Transverse colon (tissue), 4 donors: ENCODE measurements at places on chromosomes 4 and X. TPM values are rescaled to one million over a fixed set of nuclear protein-coding genes. Genes with fewer than 3 reads are reported as not detected.

- H3K4me3 ChIP-seq: no peak overlapping the region
- H3K36me3 ChIP-seq: no peaks in the 10 kb centered on the region
- DNase-seq: no peak
- H3K4me1 ChIP-seq: no peaks in the 10 kb centered on the region
- no peak overlapping the region for H3K27ac ChIP-seq
These were observed 57.3 kb upstream of the TCEAL2 start for GRCh38 chrX:102067966-102068723.

DNA sequence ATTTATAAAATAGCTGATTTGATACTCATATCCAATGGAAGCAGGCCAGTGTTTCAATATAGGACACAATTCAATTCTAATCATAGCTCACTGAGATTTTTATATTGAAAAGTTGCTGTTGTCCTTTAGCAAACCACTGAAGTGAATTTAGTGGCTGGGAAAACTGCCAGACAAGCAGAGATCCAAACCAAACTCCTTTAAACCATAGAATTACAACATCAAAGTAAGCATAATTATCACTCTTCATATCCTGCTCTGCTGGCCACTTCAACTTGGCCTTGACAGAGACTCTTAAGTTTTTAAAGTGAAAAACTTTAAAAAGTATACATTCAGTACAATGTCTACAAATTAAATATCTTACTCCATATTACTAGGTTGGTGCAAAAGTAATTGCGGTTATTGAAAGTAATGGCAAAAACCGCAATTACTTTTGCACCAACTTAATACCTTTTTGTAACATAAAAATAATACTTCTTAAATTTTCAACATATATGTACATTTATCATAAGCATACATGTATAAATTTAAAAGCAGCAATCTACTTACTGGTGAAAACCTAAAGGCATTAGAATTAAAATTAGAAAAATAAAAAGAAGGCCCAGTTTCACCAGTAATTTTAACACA, 433.0 kb downstream of the PCDH10 start:
- DNase-seq: no peak
- H3K27me3 ChIP-seq: no peaks in the 10 kb centered on the region
- H3K27ac ChIP-seq: no peak overlapping the region
- no peak overlapping the region for H3K4me3 ChIP-seq
- no peaks in the 10 kb centered on the region for H3K4me1 ChIP-seq

Gene TRO
- 3.0 TPM for total RNA-seq

DNA sequence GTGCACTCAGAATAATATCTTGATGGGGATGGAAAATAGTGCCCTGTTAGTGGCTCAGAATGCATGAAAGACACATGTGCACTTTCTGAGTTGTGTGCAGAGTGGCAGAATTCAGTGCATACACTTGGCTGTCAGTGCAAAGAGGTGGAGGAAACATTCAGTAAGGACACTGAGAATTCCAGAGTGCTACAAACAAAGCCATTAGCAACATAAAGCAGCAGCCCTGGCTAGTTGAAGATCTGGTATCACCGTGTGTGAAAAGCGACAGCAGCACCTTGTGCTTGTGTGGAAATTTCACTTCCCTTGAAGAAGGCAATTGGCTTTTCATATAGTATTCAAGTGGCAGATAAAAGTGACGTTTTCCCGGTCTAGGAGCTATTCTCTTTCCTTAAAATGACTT, 810.4 kb downstream of the TRIML1 start:
- H3K36me3 ChIP-seq: no peaks in the 10 kb centered on the region
- H3K4me3 ChIP-seq: no peak overlapping the region
- no peaks in the 10 kb centered on the region for H3K27me3 ChIP-seq
- H3K4me1 ChIP-seq: no peaks in the 10 kb centered on the region
- DNase-seq: no peak
- H3K27ac ChIP-seq: no peak overlapping the region

Gene GABRG1
- total RNA-seq: not detected

- H3K4me1 ChIP-seq: no peaks in the 10 kb centered on the region
- no peaks in the 10 kb centered on the region for H3K36me3 ChIP-seq
- H3K4me3 ChIP-seq: no peak overlapping the region
These were observed 47.0 kb upstream of the MID1IP1 start for GRCh38 chrX:38754102-38754790.

Gene MAP7D3
- 6.5 TPM for total RNA-seq

Gene SLC4A4
- total RNA-seq: 128 TPM

Gene PAGE2B
- total RNA-seq: not detected

Gene CT45A3
- not detected for total RNA-seq

- no peaks in the 10 kb centered on the region for H3K36me3 ChIP-seq
- no peaks in the 10 kb centered on the region for H3K27me3 ChIP-seq
- no peak overlapping the region for H3K4me3 ChIP-seq
- no peak for DNase-seq
- no peaks in the 10 kb centered on the region for H3K4me1 ChIP-seq
These were observed 268.4 kb downstream of the DCTD start for GRCh38 chr4:182648766-182649165.

DNA sequence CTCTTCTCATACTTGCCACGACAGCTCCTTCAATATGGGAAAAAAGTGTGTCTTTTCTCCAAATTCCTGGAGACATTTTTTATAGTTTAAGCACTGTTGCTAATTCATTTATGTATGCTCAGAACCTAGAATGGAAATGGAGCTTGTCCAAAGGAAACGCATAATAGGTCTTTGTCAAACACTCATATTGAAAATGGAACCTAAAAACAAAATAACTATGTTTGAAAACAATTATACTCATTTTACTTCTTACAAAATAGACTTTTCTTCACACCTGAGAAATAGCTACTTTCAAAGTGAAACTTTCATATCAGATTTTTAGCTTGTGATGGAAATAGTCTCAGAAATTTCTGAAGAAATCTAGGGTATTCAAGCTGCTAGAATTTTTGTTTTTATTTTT, 529.7 kb upstream of the BOD1L1 start:
- H3K4me3 ChIP-seq: no peak overlapping the region
- DNase-seq: no peak
- H3K27ac ChIP-seq: no peak overlapping the region
- no peaks in the 10 kb centered on the region for H3K27me3 ChIP-seq
- no peaks in the 10 kb centered on the region for H3K36me3 ChIP-seq

- H3K27ac ChIP-seq: no peak overlapping the region
- no peaks in the 10 kb centered on the region for H3K4me1 ChIP-seq
These were observed 1019.9 kb downstream of the CCSER1 start for GRCh38 chr4:91147067-91147466.

Gene NSG1
- 2.2 TPM for total RNA-seq
